Omental fat pad (tissue), 4 donors: ENCODE measurements at places on chromosomes 4 and X.

DNA sequence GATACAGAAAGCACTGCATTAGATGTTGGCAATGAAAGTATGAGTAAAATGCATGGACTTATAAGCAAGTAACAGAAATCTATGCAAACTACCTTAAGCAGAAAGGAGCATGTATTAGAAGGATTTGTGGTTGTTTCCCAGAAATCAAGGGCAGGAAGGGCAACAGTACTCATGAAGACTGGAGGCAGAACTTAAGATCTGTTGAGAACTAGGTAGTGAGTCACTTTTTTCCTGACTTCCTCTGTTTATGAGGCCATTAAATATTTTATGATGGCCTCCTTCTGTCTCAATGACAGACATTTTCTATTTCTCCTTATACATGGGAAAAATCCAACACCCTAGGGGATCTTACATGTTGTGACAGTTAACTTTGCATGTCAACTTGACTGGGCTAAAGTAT lies 398.2 kb downstream of the MID1IP1 start:
- no peak for DNase-seq

- no peak for DNase-seq
Measured at GRCh38 chr4:145523117-145523516, 41.5 kb downstream of the SMAD1 start.

GRCh38 chrX:130228871-130229270 lies 39.8 kb downstream of the ZNF280C start:
- no peak for DNase-seq

GRCh38 chrX:96455078-96455477 lies 229.6 kb upstream of the DIAPH2 start:
- no peak for DNase-seq

- DNase-seq, result no peak
Measured at GRCh38 chrX:148609515-148610327, 109.3 kb downstream of the AFF2 start.

DNA sequence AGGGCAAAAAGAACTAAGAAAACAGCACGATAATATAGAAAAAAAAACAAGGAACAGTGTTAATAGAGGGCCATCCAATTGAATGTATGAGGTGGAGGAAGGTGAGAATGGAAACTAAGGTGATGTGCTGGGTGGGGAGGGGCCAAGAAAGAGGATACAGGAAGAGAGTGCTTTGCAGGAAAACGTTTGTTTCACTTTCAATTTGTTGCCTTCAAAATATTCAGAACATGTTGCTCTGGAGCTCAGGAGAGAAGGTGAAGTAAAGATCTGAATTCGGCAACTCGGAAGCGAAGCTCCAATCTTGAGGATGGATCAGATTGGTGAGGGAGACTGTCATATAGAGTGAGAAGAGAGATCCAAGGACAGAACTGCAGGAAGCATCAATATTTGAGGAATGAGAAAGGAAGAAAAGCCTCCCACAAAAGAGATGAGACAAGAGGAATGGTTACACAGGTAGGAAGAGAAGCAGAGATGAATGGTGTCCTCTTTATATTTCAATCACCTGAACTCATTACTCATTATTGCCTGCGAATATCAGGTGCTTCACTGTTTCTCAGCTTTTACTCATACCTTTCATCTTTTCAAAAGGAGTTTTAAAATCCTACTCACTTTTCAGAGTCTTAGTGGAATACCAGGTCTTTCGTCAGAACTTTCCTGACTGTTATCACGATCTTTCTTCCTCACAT lies 14.7 kb upstream of the SEC24D start:
- DNase-seq, result no peak

DNA sequence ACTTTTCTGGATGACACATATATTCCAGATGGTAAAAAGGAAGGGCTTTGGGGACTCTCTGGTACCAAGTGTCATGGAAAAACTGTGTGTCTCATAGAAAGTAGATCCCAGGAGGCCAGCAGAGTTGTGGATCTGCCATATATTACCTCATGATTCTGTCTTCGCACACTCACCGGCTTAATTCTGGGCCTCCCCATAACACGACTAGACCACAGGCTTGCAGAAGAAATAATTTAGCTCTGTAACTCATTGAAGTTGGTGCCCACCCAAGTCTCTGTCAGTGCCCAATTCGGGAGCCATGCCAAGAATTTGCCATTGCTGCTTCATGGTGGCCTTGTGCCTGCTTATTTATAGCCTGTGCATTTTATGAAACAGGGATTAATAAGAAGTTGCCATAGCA lies 104.5 kb downstream of the AR start:
- DNase-seq, result no peak

- DNase-seq, result no peak
Measured at GRCh38 chr4:40301603-40302002, 33.5 kb upstream of the CHRNA9 start.

DNA sequence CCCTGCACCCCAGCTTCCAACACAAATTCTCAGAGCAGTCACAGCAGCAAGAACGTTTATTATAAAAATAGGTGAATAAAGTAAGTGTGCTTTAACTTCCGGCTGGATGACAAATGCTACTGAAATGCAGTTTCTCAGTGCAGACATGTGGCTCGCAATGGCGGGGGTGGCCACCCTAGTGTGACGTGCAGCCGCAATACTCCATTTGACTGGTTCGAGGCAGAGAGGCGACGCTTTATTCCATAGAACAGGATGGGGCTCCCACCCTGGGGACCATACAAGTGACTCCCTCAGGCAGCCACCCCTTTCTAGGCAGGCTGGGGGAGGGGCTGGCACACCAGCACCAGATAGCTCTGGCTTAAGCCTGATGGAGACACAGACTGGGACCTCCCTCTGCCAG lies 14.5 kb downstream of the TNIP2 start:
- DNase-seq, result no peak

- DNase-seq, result no peak
Measured at GRCh38 chr4:151599863-151600262, 160.9 kb downstream of the GATB start.

DNA sequence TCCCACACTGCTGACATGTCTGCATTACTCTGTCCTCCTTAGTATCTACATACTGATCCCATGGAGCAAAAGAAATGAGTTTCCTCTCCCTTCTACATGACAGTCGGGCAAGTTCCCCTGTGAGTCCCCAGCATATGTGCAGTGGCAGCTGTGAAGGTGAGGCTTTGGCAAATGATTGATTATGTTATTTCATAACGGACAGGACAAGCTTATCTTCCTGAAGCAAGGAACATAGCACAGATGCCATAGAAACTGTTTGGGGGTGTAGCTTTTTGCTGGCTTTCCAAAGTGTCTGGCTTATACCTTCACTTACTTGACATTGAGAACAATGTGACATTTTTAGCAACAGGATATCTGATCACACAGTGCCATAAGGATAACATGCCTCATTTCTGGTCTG lies 136.8 kb upstream of the PDLIM3 start:
- DNase-seq, result no peak

DNA sequence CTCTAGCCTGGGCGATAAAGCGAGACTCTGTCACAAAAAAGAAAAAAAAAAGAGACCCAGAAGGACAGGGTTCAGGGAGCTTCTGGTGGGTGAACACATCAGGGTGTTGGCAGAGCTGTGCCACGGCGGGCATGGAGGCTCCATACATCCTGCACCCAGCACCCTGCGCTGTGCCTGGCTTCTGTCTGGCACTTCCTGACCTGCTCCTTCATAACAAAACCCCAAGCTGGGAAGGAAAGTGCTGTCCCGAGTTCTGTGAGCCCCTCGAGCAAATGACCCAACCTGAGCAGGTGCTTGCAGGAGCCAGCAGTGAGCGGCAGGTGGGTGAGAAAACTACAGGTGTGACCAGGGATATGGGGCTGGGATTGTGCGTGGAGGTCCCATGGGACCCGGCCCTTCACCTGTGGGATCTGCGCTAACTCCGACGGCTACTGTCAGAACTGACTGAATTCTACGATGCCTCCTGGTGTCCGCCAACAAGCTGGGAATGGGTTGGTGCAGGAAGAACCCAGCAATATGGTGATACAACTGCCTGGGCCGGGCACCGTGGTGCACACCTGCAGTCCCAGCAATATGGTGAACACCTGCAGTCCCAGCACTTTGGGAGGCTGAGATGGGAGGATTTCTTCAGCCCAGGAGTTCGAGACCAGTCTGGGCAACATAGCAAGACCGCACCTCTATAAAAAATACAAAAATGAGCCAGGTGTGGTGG lies 18.9 kb downstream of the ASMTL start:
- DNase-seq, result no peak
